Renal cortical epithelial cell (primary cell): ENCODE measurements at places on chromosomes 2 and 18.

GRCh38 chr2:150476809-150477302 is 10.6 kb downstream of the RND3 start:
- peak; percentile 38 for DNase-seq

DNA sequence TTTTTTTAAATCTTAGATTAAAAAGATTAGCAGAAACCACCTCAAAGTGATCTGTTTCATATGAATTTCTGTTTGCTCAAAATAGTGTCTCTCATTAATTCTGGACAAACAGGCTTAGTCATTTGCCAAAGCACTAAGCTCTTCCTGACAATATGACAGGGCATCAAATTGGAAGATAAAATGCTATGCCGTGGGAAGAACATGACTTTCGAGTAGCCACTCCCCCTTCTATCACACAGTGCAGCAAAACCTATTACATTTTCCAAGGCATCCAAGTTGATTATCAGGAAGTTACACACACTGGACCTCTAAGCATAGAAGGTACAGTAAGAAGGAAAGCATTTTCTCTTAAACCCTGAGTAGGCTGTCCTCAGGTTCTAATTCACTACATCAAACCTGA is 89.5 kb downstream of the STK39 start:
- DNase-seq = peak; percentile 43

DNA sequence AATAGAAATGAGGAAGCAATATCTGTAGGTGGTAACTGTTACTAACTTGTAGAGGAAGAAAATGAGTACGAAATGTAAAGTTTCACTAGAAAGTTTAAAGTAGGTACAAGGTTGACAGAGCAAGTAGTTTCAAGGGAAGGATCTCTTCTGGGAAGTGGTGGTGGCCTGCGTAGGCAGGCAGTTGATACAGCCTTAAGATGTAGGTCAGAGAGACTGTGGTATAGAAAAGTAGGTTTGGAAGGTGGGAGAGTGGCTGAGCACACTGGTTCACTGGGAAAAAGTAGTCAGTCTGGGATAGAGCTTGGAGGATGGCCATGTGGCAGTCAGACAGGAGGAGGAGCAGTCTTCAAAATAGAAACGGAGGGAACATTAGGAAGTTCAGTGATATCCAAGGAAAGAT is 23.5 kb downstream of the KDM3A start:
- no peak for DNase-seq

DNA sequence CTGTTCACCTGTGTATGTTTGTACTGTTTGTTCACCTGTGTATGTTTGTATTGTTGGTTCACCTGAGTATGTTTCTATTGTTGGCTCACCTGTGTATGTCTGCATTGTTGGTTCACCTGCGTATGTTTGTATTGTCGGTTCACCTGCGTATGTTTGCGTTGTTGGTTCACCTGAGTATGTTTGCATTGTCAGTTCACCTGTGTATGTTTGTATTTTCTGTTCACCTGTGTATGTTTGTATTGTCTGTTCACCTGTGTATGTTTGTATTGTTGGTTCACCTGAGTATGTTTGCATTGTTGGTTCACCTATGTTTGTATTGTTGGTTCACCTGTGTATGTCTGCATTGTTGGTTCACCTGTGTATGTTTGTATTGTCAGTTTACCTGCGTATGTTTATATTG is 14.6 kb downstream of the ADI1 start:
- DNase-seq = no peak

- DNase-seq = peak; percentile 40
These were observed 13.0 kb downstream of the SH3BP4 start for GRCh38 chr2:234964631-234965461.

DNA sequence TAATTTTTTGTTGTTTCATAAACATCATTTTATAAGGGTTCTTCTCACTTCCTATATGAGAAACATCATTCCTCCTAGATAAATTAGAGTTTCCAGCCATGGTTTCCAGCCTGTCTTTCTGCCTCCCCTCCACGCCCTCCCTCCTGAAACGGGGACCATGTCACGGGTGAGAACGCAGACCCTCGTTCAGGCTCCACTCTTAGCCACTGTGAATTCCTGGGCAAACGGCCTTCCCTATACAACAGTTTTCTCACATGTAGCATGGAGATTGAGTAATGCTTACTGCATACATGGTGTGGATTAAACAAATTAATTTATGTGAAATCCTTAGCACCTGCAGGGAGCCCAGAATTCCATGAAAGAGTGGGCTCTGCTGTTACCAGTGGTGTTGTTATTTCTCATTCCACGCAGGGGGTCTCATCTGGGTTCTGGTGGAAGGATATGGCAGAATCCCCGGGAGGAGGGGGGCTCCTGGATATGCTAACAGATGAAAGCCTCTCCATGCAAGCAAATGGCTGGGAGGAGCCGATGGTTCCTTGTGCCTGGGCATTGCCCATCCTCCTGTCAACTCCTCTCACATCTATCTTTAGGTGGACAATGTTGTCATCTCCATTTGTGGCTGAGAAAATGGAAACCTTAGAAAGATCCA is 54.0 kb upstream of the TWIST2 start:
- no peak for DNase-seq

GRCh38 chr2:177161741-177162460 is 50.7 kb upstream of the HNRNPA3 start:
- DNase-seq = peak; percentile 59
